ENCODE measurements at places on chromosomes 7 and 10.

- peak; percentile 63 for DNase-seq
Measured at GRCh38 chr7:144513334-144513733, 109.8 kb upstream of the NOBOX start.

DNA sequence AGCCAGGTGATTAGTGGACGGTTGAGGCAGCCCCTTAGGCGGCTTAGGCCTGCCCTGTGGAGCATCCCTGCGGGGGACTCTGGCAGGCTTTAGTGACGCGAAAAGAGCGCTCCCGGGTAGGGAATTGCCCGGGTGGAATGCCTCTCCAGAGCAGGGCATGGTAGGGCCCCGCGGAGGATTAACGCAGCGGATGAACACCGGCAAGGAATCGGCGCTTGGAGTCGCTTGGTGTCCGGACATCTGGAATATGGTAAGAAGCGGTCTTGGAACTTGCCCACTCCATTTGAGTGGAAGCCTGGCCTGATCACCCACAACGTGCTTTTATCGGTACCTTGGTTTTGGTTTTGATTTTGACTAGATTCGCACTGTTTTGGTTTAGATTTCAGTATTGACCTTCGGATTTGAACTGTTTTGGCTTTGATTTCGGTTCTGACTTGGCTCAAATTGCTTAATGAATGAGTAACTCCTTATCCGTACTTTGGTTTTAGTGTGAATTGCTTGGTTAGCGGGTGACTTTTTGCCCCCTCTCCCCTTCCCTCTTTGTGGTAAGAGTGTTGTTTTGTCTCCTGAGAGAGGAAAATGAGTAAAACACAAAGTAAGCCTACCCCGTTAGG, 24.2 kb upstream of the CHST3 start:
- no peak for DNase-seq

DNA sequence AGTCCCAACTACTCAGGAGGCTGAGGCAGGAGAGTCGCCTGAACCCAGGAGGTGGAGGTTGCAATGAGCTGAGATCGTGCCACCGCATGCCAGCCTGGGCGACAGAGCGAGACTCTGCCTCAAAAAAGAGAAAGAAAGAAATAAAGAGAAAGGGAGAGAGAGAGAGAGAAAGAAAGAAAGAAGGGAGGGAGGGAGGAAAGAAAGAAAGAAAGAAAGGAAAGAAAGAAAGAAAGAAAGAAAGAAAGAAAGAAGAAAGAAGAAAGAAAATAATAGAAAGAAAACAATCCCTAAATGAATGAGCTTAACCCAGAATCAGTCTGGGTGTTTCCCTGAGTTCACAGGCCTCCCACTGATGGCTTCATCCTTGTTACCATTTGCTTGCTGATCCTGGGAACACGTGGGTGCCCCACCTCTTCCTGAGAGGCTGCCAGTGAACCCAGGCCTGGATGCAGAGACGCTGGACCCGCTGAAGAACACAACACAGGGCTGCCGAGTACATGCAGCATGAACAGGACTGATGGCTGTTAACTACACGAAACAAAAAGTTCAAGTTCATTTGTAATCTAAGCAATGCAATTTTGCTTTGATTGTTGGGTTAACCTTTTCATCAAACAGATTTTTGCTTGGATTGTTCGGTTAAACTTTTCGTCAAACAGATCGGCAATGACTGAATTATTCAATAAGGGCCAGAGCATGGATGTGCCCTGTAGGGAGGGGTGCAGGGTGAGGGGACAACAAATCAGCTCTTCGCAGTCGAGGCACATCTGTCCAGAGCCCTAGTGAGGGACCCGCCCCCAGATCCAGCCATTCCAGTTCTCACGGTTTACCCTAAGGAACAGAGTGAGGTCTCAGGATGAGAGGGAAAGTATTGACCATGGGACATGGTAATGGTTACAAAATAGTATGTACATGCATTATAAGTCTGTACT, 11.5 kb downstream of the NPFFR1 start:
- no peak for DNase-seq

- no peak for DNase-seq
Measured at GRCh38 chr10:30491204-30491915, 57.4 kb downstream of the MAP3K8 start.

DNA sequence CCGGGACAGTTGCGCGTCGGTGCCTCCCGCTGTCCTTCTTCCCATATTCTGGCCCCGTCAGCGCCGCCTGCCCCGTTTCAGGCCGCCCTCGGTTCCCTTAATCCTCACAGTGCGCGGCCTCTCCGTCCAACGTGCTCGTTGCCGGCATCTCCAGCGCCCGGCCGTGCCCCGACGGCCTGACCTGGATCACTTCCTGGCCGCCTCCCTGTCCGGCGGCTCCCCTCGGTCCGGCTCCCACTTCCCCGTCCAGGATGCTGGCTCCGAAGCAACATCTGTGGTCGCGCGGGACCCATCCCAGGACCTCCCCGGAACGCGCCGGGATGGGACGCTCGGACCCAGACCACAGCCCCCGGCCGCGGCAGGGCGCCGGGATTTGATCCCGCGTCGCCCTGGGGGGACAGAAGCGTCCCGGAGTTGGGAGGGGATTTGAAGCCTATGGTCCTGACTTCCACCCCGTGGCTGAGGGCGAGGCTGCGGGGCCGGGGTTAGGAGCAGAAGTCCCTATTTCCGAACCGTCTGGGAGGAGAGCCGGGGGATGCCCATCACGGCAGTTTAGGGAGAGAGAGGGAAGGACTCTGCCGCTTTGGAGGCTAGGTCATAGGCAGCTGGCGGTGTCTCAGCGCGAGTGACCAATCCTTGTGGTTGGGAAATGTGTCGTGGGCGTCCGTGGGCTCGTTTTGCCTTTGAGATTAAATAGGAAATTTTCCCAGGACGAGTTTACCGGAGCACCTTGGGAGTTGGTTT, 53.8 kb downstream of the KCTD7 start:
- no peak for DNase-seq

- DNase-seq: no peak
Measured at GRCh38 chr7:136063326-136063666, 86.1 kb upstream of the MTPN start.

DNA sequence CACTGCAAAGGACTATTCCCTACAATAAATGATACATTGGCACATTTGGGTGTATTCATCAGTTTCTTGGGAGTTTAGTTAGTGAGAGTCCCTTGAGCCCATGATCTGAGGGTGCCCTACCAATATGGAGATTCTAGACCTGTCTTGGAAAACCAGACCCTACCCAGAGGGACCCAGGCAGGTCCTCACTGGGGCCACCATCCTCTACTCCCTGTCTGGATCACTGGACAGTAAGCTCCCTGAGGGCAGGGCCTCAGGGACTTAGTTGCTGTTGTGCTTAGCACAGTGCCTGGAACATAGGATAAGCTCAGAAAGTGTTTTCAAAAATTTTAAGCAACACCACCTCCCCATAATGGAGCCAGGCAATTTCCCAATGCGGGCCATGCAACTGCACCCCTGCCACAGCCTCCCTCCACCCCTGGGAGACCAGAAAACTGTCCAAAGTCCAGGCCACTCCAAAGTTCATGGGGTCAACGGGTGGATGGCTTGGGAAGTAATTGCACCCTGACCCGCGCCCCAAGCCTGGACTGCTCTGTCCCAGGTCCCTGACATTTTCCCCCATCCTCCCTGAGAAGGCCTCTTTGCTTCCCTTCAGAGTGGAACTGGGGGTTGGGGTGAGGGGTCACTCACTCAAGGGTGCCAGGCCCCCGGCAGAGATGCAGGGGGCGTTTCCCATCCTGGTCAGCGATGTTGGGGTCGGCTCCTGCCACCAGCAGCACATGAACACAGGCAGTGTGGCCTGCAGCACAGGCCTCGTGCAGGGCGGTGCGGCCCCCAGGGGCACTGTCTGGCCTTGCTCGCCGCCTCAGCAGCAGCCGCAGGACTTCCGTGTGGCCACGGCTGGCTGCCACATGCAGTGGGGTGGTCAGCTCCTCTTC, 1.0 kb downstream of the ASB10 start:
- DNase-seq: no peak

GRCh38 chr10:47266602-47267001, 33.4 kb upstream of the GDF10 start:
- no peak for DNase-seq

GRCh38 chr10:100531761-100532160, 2.1 kb upstream of the NDUFB8 start:
- DNase-seq: no peak

GRCh38 chr7:135463908-135464307, 46.0 kb downstream of the CNOT4 start:
- no peak for DNase-seq

DNA sequence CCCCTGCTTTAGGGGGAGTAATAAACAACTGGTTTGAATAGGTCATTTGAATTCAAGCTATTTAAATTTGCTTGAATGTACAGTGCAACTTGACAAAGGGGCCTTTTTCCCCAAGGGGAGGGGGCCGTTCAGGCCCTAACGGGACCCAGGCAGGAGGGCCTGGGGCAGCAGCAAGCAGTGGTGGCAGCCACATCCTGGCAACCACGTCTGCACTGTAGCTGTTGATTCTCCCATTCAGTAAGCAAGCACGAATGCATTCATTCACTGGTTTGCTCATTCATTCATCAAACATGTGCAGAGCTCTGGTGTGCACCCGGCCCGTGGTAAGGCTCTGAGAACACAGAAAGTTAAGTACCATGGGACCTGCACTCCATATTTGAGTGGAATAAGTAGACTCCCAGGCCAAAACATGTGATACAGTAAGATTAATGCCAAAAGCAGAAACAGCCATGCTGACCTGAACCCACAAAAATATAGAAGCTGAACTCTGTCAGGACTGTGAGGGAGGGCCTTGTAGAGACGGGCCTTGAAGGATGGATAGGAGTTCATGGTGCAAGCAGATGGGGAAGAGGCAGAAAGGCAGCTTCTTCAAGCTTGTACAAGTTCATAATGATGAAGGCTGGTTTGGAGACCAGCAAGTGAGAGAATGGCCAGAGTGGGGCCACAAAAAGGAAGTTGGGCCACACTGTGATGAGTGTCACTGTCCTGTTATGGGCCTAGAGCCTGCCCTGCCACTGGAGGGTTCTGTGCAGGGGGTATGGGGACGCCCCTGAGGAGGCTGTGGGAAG, 29.3 kb upstream of the C10orf53 start:
- DNase-seq: no peak

- DNase-seq: no peak
Measured at GRCh38 chr7:141838581-141838980, 2.7 kb downstream of the PRSS37 start.

- no peak for DNase-seq
Measured at GRCh38 chr7:36746347-36746746, 22.1 kb upstream of the AOAH start.

GRCh38 chr7:132213583-132213982, 362.7 kb downstream of the PLXNA4 start:
- DNase-seq: no peak

- DNase-seq: no peak
Measured at GRCh38 chr7:133613250-133613790, 360.4 kb downstream of the EXOC4 start.

GRCh38 chr7:120966961-120967360, 16.4 kb downstream of the ING3 start:
- no peak for DNase-seq

DNA sequence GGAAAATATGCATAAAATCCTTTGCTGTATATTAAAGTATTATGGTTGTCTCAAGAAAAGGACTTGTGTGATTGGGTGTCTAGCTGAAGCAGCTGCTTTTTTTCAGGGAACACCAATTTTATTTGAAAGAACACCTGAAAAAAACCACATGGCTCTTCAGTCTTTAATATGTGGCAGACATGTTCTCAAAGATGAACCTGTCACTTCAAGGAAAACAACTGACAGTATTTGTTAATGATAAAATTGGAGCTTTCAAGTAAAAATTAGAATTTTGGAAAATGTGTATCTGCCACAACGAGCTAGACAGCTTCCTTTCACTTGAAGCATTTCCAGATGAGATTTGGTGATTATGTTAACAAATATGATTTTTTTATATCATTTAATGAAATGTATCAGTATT, 59.3 kb downstream of the INHBA start:
- no peak for DNase-seq

DNA sequence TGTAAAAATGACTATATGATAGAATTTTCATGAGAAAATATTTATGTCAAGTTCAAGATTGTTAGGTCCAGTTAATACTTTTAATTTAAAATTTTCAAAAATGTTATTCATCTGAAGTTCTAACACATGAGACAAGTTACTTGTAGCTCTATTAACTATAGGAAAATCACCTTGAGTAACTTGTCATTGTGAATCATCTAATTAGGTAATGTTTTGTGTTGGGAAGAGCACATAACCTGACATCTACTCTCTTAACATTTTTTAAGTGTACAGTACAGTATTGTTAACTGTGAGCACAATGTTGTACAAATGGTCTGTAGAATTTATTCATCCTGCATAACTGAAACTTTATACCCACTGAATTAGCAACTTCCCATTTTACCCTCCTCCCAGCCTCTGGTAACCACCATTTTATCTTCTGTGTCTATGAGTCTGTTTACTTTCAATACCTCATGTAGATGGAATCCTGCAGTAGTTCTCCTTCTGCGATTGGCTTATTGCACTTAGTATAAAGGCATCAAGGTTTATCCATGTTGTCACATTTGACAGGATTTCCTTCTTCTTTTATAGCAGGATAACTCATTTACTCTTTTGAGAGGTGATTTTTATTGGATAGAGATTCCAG, 54.6 kb downstream of the ARL4A start:
- no peak for DNase-seq

- no peak for DNase-seq
Measured at GRCh38 chr7:48841739-48842138, 82.6 kb upstream of the CDC14C start.

GRCh38 chr10:125489731-125490130, 193.2 kb downstream of the TEX36 start:
- no peak for DNase-seq

DNA sequence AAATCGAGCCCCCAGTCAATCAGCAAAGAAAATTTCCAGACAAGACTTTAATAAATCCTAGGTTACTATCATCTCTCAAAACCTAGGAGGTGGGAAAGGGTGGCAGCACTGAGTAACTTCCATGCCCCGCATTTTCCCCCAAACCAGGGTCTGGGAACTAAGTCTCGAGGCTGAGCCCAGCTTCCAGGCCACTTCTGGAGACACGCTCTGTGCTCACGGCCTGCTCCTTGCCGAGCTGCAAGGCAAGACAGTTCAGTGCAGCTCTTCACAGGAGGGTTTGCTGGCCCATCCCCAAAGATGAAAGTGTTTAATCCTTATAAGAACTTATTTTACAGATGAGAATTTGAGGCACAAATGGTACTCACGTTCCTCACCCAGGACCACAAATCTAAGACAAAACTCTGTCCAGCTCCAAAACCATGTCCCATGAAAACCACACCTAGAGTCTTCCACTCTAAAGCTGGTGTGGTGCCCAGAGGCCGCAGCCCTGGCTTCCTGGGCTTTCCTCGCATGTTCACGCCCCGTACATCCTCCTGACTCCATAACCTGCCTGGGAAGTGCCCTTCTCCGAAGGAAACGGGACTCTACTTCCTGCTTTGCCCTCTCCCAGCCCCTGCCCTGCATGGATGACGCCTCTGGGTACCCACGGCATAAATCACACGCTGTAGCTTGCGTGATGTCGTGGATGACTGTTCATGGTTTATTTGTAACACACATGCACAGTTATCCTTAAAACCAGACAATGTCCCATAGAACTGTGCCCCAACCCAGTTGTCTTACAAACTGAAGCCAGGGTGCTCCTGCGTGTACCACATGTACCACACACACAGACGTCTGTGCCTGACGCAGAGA, 201.2 kb downstream of the DIP2C start:
- no peak for DNase-seq

- DNase-seq: peak; percentile 46
Measured at GRCh38 chr7:70577078-70577477, 554.9 kb upstream of the GALNT17 start.
